ENCODE measurements at places on chromosomes 12 and 14. TPM values are rescaled to one million over a fixed set of nuclear protein-coding genes. Genes with fewer than 3 reads are reported as not detected.

DNA sequence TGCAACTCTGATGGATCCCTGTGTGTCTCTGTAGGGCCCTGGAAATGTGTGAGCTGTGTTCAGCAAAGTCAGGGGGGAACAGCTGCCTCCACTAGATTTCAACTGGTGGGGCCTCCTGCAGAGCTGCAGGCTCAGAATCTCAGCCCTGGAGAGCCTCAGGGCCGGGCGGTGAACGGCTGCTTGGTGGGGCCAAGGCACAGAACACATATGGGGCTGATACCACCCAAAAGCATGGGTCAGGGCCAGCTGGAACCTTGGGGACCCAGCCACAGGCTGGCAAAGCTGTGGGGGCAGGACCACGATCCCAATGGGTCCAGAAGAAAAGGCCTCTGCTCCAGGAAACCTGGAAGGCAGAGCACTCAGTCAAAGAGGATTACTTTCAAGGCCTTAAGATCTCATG lies 878.5 kb downstream of the BCL11B start:
- H3K27me3 ChIP-seq, result no peaks in the 10 kb centered on the region

Gene RERG
- total RNA-seq, result 10.5 TPM

GRCh38 chr14:103502877-103503276 lies 19.8 kb downstream of the CKB start:
- no peaks in the 10 kb centered on the region for H3K27me3 ChIP-seq
- peaks cover 68% of the 10 kb centered on the region for H3K36me3 ChIP-seq
- no peak overlapping the region for H3K27ac ChIP-seq
- H3K4me1 ChIP-seq, result no peaks in the 10 kb centered on the region
- no peak overlapping the region for H3K4me3 ChIP-seq

Gene TRIM9
- total RNA-seq, result 0.67 TPM

Gene SSPN
- 8.5 TPM for total RNA-seq

DNA sequence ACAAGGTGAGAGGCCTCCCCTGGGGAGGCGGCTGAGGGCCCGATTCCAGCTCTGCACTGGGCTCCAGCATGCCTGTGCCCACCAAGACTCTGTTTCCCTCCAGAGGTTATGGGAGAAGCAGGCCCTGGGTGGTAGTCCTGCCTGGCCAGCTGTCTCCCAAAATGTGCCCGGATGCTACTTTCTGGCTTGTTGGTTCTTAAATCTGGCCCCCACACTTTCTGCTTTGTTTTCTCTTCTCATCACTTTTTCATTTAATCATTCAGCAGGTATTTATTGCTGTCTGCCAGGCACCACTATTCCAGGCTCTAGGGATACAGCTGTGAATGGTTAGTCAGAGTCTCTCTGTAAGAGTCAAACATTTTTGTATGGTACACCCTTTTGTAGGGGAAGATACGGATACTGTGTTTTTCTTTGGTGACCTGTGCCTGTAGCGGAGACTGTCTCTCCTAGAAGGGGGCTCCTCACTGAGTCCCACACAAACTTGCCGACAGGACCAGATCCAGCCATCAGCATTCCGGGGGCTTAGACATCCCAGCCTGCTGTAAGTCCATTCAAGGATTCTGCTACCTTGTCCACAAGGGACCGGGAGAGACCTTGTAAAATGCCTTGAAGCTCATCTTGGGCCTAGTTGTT lies 3.8 kb downstream of the DHRS2 start:
- H3K36me3 ChIP-seq, result no peaks in the 10 kb centered on the region
- no peak overlapping the region for H3K4me3 ChIP-seq
- DNase-seq, result no peak
- H3K27me3 ChIP-seq, result no peaks in the 10 kb centered on the region
- H3K4me1 ChIP-seq, result no peaks in the 10 kb centered on the region

Gene TEX22
- total RNA-seq, result 1.9 TPM
